ENCODE measurements at places on chromosomes 4 and X.

GRCh38 chrX:44267116-44267515, 76.4 kb downstream of the EFHC2 start:
- no peak for DNase-seq

DNA sequence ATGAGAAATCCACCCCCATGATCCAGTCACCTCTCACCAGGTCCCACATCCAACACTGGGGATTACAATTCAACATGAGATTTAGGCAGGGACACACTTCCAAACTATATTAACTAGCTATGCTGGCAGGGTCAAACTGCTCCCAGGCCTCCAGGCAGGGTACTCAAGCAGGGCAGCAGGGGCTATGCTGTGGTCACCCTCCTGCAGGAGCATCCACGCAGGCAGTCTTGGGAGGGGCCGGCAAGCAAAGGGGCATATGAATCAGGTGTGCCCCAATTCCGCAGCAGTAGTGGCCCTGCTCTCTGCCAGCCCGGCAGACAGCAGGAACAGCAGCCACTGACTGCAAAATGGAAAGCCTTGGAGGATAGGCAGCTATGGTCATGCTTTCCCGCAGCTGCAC, 74.6 kb upstream of the PRDX4 start:
- DNase-seq: no peak

DNA sequence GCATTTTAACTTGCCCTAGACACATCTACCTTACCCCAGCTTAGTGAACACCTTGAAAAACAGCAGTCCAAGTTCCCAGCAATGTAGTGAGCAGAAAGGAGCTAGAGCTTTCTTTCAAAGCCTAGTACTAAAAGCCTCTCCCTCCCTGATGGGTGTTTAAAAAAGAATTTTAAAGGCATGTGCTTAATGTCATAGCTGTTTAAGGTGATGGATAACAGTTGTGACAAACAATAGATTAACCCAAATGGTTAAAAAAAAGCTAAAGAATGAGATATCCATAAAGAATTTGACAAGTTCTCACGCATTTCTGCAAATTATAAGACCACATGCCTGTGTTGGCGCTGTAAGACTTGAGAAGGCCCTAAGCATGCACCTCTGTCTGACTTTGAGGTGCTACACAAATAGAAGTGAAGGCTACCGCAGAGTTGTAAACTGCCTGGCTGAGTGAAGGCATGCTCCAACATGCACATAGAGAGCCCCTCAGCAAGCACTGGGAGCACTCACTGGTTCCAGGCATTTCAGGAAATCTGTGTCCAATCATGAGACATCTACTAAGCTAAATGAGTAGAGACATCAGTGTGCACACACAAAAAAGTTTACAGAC, 94.0 kb downstream of the PHF8 start:
- DNase-seq: no peak

- DNase-seq: peak; percentile 66
Measured at GRCh38 chrX:38110231-38110630, 103.9 kb downstream of the SYTL5 start.

DNA sequence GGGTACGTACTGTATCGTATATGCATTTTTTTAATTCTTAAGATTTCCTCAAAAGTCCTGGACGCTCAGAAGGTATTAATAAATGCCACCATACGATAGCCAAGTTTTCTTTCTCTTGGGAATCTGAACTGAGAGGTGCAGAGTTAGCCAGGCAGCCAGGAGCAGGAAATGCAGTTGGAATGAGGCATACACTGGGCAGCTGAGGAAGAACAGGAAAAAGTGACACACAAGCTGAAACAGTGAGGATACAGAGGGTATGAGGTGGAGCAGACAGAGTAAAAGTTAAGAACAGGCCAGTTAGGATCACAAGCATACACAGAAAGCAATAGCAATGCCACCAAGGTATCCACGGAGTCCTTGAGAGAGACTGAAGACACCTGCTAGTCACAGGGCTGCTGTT, 13.4 kb downstream of the UFSP2 start:
- DNase-seq: peak; percentile 21

DNA sequence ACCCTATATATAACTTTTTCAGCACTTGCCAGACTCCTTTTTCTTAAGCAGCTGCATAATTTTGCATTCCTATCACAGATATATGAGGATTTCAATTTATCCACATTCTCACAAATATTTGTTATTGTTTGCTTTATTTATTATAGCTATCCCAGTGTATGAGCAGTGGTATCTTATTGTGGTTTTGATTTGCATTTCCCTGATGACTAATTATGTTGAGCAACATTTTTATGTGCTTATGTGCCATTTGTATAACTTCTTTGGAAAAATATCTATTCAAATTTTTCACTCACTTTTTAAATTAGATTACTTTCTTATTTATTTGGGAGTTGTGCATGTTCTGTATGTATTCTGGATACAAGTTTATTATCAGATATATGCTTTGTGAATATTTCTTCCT, 361.9 kb downstream of the KCTD8 start:
- DNase-seq: peak; percentile 13

DNA sequence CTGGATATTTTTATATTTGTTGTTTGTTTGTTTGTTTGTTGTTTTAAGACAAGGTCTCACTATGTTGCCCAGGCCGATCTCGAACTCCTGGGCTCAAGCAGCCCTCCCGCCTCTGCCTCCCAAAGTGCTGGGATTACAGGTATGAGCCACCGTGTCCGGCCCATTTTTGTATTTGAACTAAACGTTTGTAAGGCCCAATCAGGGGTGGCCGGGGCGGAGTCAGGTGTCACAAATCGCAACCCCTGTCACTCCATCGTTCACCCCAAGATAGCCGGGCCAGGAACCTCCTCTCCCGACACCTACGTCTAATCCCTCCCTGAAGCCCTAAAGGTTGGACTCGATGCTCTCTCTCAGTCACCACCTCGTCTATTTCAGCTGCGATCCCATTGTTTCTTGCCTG, 722 bp upstream of the EFHC2 start:
- DNase-seq: no peak

All from fibroblast of pulmonary artery (primary cell).